ENCODE measurements at places on chromosomes 5 and 9.
A peak's percentile ranks its signal among the peaks of the same experiment; 100 is the strongest.

- H3K36me3 ChIP-seq, result no peaks in the 10 kb centered on the region
- H3K27ac ChIP-seq, result no peak overlapping the region
- no peaks in the 10 kb centered on the region for H3K4me1 ChIP-seq
- no peaks in the 10 kb centered on the region for H3K27me3 ChIP-seq
- H3K4me3 ChIP-seq, result no peak overlapping the region
Measured at GRCh38 chr5:33631786-33632185, 191.0 kb downstream of the TARS1 start.

DNA sequence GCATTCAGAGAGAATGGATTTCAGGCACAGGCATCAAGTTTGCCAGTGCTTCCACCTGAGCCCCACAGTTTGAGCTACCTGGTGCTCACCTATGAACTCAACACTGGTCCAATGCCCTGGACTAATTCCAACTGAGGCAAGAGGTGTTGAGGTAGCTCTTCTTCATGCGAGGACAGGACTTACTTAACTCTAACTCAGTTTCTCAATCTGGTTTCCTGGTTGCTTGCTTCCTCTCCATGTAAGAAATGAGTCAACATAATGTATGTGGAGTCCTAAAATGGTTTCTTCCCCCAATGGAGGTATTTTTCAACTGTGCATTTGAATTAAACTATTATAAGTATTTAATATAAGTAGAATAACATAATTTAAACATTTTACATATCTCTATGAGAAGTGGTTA, 523.6 kb upstream of the DAB2 start:
- H3K27ac ChIP-seq, result no peak overlapping the region
- DNase-seq, result no peak
- no peaks in the 10 kb centered on the region for H3K36me3 ChIP-seq
- no peaks in the 10 kb centered on the region for H3K4me1 ChIP-seq

- no peak overlapping the region for H3K27ac ChIP-seq
- H3K4me1 ChIP-seq, result no peaks in the 10 kb centered on the region
- H3K4me3 ChIP-seq, result no peak overlapping the region
Measured at GRCh38 chr5:176784218-176785165, 25.9 kb upstream of the UNC5A start.

GRCh38 chr5:107570181-107570580, 100.6 kb downstream of the EFNA5 start:
- H3K27me3 ChIP-seq, result no peaks in the 10 kb centered on the region
- H3K4me1 ChIP-seq, result no peaks in the 10 kb centered on the region
- H3K4me3 ChIP-seq, result no peak overlapping the region
- no peak for DNase-seq
- H3K36me3 ChIP-seq, result no peaks in the 10 kb centered on the region

DNA sequence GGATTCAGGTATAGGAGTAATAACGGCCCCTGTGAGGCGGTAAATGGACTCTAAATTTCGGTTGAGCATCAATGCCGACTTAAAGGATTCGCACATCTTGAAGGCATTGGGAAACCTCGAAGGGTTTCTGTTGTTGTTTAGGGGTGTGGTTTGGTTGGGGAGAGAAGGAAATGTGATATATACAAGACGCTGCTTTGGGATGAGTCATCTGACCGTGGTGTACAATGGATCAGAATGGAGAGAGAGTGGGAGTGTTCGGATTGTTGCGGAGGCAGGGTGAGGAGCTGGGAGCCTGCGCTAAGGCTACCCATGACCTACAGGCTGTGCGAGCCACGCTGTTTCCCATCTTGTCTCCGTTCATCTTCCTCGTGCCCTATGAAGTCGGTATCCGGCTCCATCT, 60.4 kb upstream of the ERCC6L2 start:
- H3K4me1 ChIP-seq, result no peaks in the 10 kb centered on the region
- no peak overlapping the region for H3K4me3 ChIP-seq
- no peaks in the 10 kb centered on the region for H3K36me3 ChIP-seq

GRCh38 chr9:89850631-89851325, 246.0 kb downstream of the GADD45G start:
- no peak for DNase-seq
- H3K27me3 ChIP-seq, result no peaks in the 10 kb centered on the region
- H3K4me1 ChIP-seq, result no peaks in the 10 kb centered on the region
- H3K36me3 ChIP-seq, result no peaks in the 10 kb centered on the region
- H3K4me3 ChIP-seq, result no peak overlapping the region

GRCh38 chr5:133952729-133953567, 15.5 kb downstream of the C5orf15 start:
- no peaks in the 10 kb centered on the region for H3K4me1 ChIP-seq
- H3K27ac ChIP-seq, result peak overlapping the region; percentile 71
- H3K36me3 ChIP-seq, result no peaks in the 10 kb centered on the region
- DNase-seq, result peak; percentile 70

GRCh38 chr9:91060520-91061343, 259.1 kb downstream of the SYK start:
- H3K27ac ChIP-seq, result peak overlapping the region; percentile 87
- peak; percentile 88 for DNase-seq
- peaks cover 9% of the 10 kb centered on the region for H3K4me1 ChIP-seq
- no peaks in the 10 kb centered on the region for H3K36me3 ChIP-seq

GRCh38 chr9:134698587-134699342, 57.2 kb downstream of the COL5A1 start:
- H3K4me3 ChIP-seq, result no peak overlapping the region
- peak; percentile 75 for DNase-seq
- H3K27ac ChIP-seq, result peak overlapping the region; percentile 49
- H3K36me3 ChIP-seq, result no peaks in the 10 kb centered on the region

GRCh38 chr9:92948632-92949031, 1.3 kb downstream of the FGD3 start:
- H3K36me3 ChIP-seq, result no peaks in the 10 kb centered on the region
- H3K27ac ChIP-seq, result no peak overlapping the region
- no peak overlapping the region for H3K4me3 ChIP-seq
- H3K4me1 ChIP-seq, result no peaks in the 10 kb centered on the region

- no peaks in the 10 kb centered on the region for H3K27me3 ChIP-seq
- no peaks in the 10 kb centered on the region for H3K36me3 ChIP-seq
- no peak for DNase-seq
- H3K4me1 ChIP-seq, result no peaks in the 10 kb centered on the region
- H3K27ac ChIP-seq, result no peak overlapping the region
Measured at GRCh38 chr5:179220716-179221115, 124.5 kb downstream of the ADAMTS2 start.

DNA sequence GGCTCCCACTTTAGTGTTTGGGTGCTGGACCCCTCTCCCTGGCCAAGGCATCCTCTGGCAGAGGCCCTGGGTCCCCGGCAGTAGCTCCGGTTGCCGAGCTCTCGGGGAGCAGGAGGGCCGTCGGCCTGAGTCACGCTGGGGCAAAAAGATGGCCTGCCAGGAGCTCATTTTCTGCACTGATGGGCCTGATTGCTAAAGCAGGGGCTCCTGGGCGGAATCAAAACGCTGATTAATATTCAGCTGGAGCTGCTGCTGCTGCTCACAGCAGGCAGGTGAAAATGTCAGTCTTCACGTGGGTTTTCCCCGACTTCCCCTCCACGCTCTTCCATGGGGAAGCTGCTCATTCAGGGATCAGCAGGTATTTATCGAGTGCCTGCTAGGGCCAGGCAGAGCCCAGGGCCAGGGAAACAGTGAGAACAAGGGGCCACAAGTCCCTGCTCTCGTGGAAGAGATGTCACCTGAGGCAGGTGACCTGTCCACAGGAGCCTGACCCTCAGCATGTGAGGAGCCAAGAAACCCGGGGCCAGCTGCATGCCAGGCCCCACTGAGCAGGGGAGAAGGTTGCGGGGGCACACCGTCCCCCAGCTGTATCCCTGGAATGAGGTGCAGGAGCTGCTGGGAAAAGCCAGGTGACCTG, 22.1 kb downstream of the LAMC3 start:
- no peak for DNase-seq
- H3K4me1 ChIP-seq, result no peaks in the 10 kb centered on the region
- H3K36me3 ChIP-seq, result no peaks in the 10 kb centered on the region
- H3K27ac ChIP-seq, result no peak overlapping the region

DNA sequence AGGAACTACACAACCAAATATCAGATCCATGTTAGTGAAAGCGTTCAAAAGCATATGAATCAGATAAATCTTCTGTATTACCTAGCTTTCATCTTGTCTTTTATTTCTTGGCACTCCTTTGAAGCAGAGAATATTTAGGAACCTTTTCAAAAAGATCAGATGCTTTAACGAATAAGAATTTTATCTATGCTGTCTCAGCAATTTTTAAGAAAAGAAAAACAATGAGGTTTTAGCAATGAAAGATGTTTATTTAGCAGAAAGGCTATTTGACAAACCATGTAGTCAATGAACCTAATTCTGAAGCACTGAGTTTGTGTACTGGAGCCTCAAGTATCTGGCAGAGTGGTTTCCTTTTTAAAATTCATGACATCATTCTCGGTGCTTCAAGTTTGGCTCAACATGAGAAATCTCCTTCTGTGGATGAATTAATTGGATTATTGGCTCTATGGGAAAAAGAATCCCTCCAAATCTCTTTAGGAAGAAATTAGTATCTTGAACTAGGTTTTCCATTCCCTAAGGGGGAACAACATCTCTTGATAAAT, 534.7 kb downstream of the CAAP1 start:
- no peak for DNase-seq
- no peak overlapping the region for H3K4me3 ChIP-seq
- no peaks in the 10 kb centered on the region for H3K4me1 ChIP-seq
- H3K36me3 ChIP-seq, result no peaks in the 10 kb centered on the region
- no peak overlapping the region for H3K27ac ChIP-seq
- H3K27me3 ChIP-seq, result no peaks in the 10 kb centered on the region

GRCh38 chr9:80937645-80938044, 751.7 kb downstream of the TLE1 start:
- no peaks in the 10 kb centered on the region for H3K27me3 ChIP-seq
- no peak overlapping the region for H3K4me3 ChIP-seq
- no peak for DNase-seq
- peak overlapping the region; percentile 40 for H3K27ac ChIP-seq
- peaks cover 6% of the 10 kb centered on the region for H3K4me1 ChIP-seq

GRCh38 chr5:6175172-6175854, 203.0 kb downstream of the MED10 start:
- H3K4me3 ChIP-seq, result no peak overlapping the region
- H3K4me1 ChIP-seq, result no peaks in the 10 kb centered on the region
- no peaks in the 10 kb centered on the region for H3K36me3 ChIP-seq
- H3K27ac ChIP-seq, result no peak overlapping the region

GRCh38 chr5:180598797-180599589, 7.7 kb upstream of the SCGB3A1 start:
- H3K27ac ChIP-seq, result no peak overlapping the region
- H3K36me3 ChIP-seq, result no peaks in the 10 kb centered on the region
- no peak for DNase-seq
- no peaks in the 10 kb centered on the region for H3K4me1 ChIP-seq

GRCh38 chr5:93196986-93197385, 384.0 kb downstream of the NR2F1-AS1 start:
- H3K4me1 ChIP-seq, result peaks cover 7% of the 10 kb centered on the region
- H3K27ac ChIP-seq, result no peak overlapping the region
- H3K4me3 ChIP-seq, result no peak overlapping the region
- H3K27me3 ChIP-seq, result no peaks in the 10 kb centered on the region

DNA sequence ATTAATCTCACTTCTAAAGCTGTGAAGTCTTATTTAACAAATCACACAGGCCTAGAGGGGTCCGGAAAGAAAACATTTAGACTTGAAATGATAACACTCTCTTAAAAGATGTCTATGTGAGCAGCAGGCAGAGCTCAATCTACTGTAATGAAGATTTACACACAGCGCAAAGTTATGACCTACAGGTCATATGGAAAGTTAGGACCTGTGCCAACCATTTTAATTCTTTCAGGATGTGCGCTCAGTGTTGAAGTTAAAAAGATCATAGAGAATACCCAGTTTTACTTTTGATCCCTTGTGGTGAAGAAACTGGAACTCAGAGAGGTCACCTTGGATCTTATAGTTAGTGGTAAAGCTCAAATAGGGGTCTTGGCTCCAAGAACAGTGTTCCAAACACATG, 3.1 kb upstream of the CREBRF start:
- no peaks in the 10 kb centered on the region for H3K27me3 ChIP-seq
- no peak overlapping the region for H3K27ac ChIP-seq
- H3K4me1 ChIP-seq, result no peaks in the 10 kb centered on the region
- H3K36me3 ChIP-seq, result no peaks in the 10 kb centered on the region
- no peak overlapping the region for H3K4me3 ChIP-seq

GRCh38 chr5:76544268-76544926, 78.8 kb downstream of the F2RL2 start:
- no peak for DNase-seq
- H3K36me3 ChIP-seq, result no peaks in the 10 kb centered on the region
- no peak overlapping the region for H3K4me3 ChIP-seq
- H3K27me3 ChIP-seq, result no peaks in the 10 kb centered on the region
- H3K4me1 ChIP-seq, result no peaks in the 10 kb centered on the region

DNA sequence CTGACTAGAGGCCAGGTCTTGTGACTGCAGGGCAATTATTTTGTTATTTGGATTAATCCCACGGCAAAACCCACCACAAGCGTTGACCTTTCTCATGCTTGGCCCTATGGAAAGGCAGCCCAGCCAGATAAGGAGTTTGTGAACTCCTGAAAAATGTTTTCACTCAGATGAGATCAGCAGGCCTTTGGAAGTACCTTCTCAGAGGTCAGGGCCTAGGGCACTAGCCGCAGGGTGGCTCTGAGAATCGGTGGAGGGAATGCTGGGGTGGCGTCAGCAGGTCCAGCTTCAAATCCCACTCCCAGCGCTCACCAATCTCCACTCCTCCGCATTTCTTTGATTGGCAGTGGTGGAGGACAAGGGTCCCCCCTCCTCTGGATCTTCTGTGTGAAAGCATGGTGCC, 194.4 kb downstream of the GADD45G start:
- no peaks in the 10 kb centered on the region for H3K36me3 ChIP-seq
- H3K27ac ChIP-seq, result no peak overlapping the region
- no peaks in the 10 kb centered on the region for H3K4me1 ChIP-seq
- no peak for DNase-seq
- H3K27me3 ChIP-seq, result no peaks in the 10 kb centered on the region

DNA sequence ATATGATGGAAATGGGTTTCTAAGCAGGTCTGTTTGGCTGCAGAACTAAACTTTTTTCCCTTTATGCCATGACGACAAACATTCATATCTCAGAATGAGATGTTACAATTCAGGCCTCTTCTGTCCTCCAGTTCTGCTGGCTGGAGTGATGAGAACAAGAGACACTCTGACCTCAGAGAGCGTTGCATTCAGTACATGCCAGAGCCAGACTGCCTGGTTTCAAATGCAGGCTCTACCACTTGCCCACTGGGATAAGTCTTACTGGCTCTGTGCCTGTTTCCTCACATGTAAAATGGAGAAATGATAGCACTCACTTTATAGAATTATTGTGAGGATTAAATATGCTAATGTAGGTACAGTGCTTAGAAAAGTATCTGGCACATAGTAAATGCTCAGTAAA, 24.8 kb upstream of the TOMM5 start:
- H3K27ac ChIP-seq, result no peak overlapping the region
- no peaks in the 10 kb centered on the region for H3K4me1 ChIP-seq
- H3K4me3 ChIP-seq, result no peak overlapping the region
- H3K36me3 ChIP-seq, result no peaks in the 10 kb centered on the region
- H3K27me3 ChIP-seq, result no peaks in the 10 kb centered on the region

DNA sequence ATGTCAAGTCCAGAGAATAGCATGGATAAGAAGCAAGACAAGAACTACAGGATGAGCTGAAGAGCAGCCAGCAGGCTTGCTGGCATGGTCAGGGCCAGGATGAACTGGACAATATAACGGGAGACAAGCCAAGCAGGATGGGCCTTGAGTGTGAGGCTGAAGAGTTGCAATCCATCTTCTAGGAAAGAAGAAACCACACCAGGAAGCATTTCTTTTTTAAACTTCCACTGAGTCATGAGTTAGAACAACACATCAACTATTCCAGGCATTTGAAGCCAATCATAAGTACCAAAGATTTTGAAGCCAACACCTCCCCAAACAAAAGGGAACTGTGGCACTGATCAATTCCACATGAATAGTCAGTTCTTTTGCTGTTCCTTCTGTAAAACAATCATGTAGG, 27.3 kb downstream of the SLC31A2 start:
- no peaks in the 10 kb centered on the region for H3K27me3 ChIP-seq
- DNase-seq, result no peak
- H3K27ac ChIP-seq, result no peak overlapping the region
- H3K36me3 ChIP-seq, result no peaks in the 10 kb centered on the region
- no peak overlapping the region for H3K4me3 ChIP-seq
